Placental epithelial cell (primary cell): ENCODE measurements at places on chromosomes 6 and 20. TPM values are rescaled to one million over a fixed set of nuclear protein-coding genes. Genes with fewer than 3 reads are reported as not detected.

Gene HDDC2
- total RNA-seq, result 52.2 and 59.6 TPM in 2 replicates

Gene ZNF334
- total RNA-seq, result 6.2 and 12.2 TPM in 2 replicates

Gene LINC00237
- total RNA-seq, result not detected in 2 replicates

Gene TRIM15
- total RNA-seq, result not detected in 2 replicates

Gene DOK5
- total RNA-seq, result 0.43 and 3.1 TPM in 2 replicates

Gene C6orf120
- total RNA-seq, result 35.7 and 57.4 TPM in 2 replicates

Gene FILIP1
- total RNA-seq, result under 0.01 TPM in 2 replicates
